ENCODE measurements at places on chromosomes 16 and 17.

DNA sequence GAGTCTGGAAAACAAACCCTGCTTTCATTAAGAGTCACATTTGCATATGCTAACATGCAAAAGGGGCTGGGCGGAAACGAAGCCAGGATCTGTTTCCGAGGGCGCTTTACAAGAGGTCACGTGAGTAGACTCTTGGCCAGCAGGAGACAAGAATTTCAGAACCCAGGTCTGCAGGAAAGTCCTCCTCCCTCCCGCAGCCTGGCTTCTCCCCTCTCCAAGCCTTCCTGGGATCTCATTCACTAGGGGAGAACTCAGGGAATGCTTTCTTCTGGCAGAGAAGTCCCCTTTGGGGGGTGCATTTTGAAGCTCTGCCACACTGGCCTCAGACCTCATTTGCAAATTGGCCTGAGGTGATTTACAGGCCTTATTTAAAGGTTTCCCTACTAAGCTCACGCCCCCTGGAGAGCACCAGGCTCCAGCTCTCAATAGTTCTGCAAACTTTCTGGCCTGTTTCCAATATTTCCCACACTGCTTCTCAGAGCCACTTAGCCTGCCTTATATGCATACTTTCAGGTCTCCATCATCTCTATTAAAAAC lies 57.2 kb upstream of the CACNG5 start:
- no peak for DNase-seq

DNA sequence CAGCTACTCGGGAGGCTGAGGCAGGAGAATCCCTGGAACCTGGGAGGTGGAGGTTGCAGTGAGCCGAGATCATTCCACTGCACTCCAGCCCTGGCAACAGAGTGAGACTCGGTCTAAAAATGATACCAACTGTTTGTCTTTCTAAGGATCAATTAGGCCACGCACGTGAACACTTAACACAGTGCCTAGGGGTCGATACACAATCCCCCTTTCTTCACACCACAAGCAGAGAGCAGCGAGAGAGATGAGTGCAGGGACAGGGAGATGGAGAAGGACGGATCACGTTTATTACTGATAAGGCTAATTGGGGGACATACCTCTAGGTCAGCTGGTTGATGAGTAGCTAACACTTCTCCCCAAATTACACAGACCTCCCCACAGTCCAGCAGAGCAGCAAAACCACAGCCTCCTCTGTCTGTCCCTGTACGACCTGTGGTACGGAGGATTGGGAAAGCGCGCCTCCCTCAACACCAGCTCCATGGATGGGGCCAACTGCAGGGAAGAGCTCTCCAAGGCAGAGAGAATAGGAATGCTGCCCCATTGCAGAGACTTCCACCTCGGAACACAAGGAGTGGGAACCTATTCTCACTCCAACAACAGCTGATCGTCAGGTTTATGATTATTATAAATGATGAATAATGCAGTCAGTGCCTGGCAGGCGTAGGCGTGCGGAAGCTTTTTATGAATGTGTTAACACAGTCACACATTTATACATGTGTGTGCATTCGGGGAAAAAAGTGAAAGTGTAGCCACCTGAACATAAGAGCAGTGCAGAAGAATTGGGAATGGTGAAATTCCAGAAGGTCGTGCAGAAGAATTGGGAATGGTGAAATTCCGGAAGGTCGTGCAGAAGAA lies 155.1 kb downstream of the C16orf95 start:
- no peak for DNase-seq

DNA sequence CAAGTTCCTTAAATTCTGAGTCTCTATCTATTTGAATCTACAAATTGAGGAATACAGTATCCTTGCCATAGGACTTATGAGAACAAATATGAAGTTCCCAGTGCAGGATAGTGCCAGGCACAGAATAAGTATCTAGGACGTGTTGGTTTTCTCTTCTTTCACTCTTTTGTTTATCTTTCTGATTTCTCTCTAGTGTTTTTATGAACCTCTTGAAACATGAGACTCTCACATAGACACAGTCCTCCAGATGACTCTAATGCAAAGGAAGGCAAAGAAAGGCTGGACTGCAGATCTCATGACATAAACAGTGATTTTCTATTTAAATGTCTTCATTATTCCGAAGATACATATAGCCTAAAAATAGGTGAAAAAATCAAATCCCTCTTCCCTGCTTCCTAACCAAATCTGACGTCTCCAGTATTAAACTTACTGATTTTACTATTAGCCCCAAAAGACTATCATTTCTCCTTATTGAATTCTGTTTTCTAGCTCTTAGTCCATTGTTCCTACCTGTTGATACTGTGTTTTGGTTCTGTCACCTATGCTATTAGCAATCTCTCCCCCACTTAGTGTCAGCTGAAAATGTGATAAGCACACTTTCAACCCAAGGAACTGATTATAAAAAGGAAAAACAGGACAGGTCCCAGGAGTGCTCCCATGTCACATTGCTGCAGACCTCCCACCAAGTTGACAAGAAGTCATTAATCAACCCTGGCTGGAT lies 24.9 kb upstream of the ADAMTS18 start:
- DNase-seq: no peak

DNA sequence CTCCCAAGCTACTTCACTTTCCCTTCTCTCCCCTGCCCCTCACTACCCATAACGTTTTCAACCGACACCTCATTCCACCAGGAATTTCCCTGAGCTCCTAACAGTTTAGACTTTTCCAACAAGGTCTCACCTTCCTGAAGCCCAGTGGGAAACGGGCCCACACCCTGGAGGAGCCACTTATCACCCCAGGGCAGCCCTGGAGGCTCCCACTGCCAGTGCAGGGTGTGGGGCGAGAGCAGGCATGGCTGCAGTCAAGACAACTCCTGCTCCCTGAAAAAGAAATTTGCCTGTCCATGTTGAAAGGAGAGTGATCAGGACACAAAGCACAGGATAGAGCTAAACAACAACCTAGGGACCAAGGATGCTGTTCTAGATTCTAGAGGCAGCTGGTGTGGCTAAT lies 1.7 kb upstream of the CCNF start:
- DNase-seq: no peak

GRCh38 chr16:11066261-11066870 lies 122.0 kb downstream of the CLEC16A start:
- no peak for DNase-seq

DNA sequence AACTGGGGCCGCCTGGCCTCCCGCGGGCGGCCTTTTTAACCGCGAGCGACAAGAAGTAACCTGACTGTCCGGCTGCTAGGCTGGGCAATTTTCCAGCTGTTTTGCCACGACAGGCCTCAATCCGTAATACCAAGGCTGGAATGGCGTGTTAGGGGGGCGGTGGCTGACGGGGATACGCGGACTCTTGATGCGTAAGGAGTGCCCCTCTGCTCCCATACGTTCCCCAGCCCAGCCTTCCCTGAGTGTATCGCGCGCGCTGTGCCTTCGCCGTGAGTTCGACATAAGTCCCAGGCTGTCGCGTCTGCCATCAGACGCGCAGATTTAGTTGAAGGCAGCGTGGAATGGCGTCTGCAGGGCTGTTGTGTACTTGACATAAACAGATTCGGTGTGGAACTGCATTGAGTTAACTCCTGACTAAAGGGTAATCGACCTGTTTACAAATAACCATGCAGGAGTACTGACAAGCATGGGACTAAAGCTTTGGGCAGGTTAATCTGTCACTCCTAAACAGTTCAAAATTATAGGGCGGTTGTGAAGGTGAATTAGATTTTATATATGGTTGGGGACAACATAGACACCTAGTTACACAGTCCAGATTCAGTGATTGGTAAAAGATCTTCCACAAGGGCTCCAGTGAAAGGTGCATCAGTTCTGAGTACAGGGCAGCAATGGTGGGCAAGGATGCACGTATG lies 16.6 kb upstream of the ERN1 start:
- peak; percentile 39 for DNase-seq

DNA sequence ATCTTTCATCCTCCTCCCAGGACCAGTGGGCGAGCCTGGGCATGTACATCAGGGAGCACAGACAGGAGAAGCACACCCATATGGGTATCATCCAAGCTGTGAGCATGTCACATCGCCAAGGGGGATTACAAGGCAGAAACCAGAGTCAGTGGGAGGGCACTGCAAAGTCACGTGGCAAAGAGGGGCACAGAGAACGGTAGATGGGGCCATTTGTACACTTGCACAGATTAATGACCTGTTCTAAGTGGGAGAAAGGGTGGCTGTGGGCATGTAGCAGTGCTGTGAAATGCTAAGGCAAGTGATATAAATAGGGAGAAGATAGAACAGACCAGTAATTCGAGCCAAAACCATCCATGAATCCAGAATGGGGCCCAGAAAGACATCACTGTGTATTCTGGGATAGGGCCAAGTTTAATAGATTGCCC lies 265.0 kb downstream of the CPPED1 start:
- DNase-seq: no peak

- no peak for DNase-seq
These were observed 129.9 kb downstream of the MGAT5B start for GRCh38 chr17:76997981-76998531.

DNA sequence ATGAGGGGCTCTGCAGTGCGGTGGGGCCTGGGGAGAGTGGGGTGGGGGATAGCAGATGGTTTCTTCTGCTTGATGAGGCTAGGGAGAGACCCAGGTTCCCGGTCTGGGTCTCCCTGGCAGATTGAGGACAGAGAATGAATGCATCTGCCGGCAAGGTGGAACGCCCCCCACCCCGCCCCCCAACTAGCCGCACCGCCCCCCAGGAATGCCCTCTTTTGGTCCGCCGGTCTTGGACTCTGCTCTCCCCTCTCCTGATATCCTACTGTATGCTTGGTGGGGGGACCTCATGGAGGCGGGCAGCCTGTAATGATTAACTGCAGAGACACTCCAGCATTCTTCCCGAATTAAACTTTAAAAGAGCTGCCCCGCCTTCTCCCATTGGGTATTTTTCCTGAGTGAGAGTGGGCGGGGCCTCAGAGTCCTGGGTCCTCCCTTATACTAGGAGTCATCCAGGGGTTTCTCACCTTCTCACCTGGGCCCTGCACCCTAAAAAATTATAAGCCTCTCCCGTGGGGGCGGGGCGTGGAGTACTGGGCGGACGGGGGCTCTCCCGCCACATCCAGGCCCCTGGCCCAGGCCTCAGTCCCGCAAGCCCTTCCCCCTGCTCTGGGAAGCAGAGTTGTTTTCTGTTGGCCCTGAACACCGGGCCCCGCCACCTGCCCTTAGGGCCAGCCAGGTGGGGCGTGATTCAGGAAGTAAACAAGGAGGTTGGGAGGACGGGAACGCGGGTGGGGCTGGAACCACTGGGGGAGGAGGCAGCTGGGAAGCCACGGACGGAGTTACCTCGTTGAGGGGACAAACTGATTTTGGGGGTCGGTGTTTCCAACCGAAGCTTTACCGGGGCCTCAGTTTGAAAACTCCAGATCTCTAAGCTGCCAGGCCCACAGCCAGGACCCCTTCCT lies 1.5 kb downstream of the GRB7 start:
- no peak for DNase-seq

DNA sequence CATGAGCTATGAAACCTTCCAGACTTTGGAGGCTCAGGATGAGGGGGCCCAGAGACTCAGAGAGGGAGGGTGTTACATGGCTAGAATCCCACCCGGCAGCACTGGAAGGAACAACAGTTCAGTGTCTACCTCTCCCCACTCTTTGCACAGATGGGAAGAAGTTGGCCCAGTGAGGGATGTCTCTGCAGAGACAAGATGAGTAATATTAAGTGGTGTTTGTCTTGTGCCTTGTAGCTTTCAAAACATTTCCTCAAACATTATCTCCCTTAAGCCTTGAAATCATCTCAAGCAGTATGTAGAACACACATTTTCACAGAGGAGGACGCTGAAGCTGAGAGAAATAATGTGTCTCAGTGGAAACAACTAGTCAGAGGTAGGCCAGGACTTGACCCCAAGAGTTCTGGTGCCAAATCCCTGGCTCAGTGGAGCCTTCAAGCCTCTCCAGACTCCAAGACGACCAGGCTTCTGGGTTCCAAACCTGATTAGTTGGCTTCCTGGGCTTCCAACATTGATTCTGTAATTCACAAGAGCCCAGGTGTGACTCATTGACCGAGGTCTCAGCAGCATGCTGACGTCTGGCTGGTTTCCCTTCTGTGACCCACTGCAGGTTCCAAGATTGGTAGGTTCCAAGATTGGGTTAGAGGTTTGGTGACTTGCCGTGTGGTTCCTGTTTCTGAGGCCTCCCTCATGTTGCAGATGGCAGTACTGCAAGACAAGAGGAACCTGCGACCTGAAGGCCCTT lies 7.4 kb downstream of the RNF112 start:
- DNase-seq: no peak

DNA sequence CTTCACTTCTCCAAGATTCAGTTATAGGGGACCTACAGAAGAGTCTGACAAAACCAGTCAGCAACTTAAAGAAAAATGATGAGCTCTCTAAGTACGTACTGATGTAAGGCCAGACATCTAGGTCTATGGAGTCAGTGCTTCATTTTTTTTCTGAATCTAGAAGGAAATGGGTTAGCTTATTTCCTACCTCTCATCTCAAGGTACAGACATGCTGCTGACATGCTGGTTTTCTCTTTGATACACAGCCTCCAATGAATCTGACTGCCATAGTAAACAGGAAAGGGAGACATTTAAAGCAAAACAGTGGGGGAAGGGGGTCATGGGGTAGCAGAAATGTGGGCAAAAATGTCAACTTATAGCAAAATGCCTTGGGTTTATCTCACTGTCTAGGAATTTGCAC lies 16.4 kb downstream of the CDR2 start:
- DNase-seq: no peak

DNA sequence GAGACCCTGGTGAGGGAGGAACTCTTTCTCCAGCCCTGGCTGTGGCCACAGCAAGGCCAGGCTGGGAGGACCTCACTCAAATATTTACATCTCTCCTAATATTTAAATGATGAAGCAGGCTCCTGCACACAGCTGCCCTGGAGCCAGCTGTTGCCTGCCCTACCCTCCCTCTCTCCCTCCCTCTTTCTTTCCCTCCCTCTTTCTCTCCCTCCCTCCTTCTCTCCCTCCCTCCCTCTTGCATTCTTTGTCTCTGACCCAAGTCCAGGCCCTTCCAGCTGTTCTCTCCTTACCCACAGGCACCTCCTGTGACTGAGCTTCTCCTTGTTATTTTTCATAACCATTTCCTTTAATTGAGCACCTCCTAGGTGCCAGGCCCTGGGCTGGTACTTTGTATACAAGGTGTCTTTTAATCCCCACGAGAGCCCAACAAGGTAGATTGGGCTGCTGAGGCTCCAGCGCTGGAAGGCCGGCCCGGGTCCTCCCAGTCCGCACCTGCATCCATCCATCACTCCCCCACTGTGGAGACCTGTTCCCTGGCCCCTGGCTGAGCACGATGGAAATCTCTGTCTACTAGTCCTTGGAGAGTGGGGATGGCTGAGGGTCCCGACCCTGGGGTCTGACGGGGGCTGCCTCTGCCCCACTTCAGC lies 242.3 kb downstream of the SEC14L1 start:
- no peak for DNase-seq

GRCh38 chr16:17432901-17433576 lies 37.7 kb downstream of the XYLT1 start:
- DNase-seq: no peak

- DNase-seq: no peak
These were observed 45.3 kb upstream of the JPH3 start for GRCh38 chr16:87556941-87557459.

DNA sequence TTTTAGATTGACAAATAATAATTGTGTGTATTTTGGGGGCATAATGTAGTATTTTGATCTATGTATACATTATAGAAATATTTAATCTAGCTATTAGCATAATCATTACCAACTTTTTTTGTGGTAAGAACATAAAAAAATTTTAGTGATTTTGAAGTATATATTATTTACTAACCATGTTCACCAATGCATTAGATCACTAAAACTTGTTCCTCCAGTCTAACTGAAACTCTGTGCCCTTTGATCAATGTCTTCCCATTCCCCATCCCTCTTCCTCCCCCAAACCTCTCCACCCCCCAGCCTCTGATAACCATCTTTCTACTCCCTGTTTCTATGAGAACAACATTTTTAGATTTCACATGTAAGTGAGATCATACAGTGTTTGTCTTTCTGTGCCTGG lies 8.5 kb downstream of the EFCAB13 start:
- DNase-seq: no peak

GRCh38 chr16:86515413-86515776 lies 5.1 kb downstream of the FOXF1 start:
- no peak for DNase-seq

All from NCI-H1092 (cell line).